Temporal lobe (tissue), 4 donors: ENCODE measurements at places on chromosomes 7 and 10. TPM values are rescaled to one million over a fixed set of nuclear protein-coding genes. Genes with fewer than 3 reads are reported as not detected.

Gene PRLHR
- 2.0 TPM for total RNA-seq

Gene PTPRN2
- total RNA-seq, result 47.7 TPM

Gene STEAP4
- total RNA-seq, result 0.25 TPM

Gene SSC4D
- total RNA-seq, result 1.2 TPM

Gene NPY
- total RNA-seq, result 26.1 TPM

Gene GPR22
- 56.8 TPM for total RNA-seq

Gene SPDYE9
- 0.49 TPM for total RNA-seq

Gene MCMBP
- 40.8 TPM for total RNA-seq

Gene OR9A2
- total RNA-seq, result 0.49 TPM

Gene TBX20
- total RNA-seq, result not detected

Gene BCAP29
- 35.7 TPM for total RNA-seq
